NCI-H2081 (cell line): ENCODE measurements at places on chromosomes 7 and 10.
A peak's percentile ranks its signal among the peaks of the same experiment; 100 is the strongest.

- DNase-seq: no peak
Measured at GRCh38 chr10:60032723-60033122, 126.4 kb upstream of the CCDC6 start.

- no peak for DNase-seq
Measured at GRCh38 chr7:19587291-19587690, 121.5 kb downstream of the POLR1F start.

- DNase-seq: peak; percentile 80
Measured at GRCh38 chr7:113774182-113774807, 144.5 kb downstream of the PPP1R3A start.

DNA sequence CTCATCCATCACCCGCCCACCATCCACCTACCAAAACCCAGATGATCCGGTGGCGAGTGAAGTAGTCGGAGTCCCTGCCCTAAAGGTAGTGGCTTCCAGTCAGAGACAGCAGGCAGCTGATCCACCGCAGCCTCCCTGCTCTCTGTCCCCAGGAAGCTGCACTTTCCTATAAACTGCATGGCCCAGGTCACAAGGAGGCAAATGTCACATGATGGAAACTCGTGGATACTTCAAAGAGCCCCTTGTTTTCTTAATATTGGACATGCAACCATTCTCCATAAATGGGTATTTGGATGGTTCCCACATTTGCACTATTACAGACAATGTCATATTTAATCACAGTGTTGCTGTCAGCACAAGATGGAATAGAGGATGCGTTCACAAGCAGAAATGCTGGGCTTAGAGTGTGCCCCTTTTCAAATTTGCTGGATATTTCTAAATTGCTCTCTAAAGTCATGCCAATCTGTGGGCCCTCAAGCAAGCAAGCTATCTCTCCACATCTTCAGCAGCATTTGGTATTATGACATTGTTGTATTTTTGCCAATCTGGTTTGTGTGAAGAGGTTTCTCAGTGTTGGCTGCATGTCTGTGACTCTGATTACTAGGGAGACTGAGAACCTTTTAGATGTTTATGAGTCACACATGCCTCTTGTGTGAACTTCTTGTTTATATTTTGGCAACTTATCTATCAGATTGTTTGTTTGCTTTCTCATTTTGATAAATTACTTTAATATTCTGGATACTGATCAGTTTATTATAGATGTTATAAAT lies 822.0 kb downstream of the TNS3 start:
- DNase-seq: no peak

DNA sequence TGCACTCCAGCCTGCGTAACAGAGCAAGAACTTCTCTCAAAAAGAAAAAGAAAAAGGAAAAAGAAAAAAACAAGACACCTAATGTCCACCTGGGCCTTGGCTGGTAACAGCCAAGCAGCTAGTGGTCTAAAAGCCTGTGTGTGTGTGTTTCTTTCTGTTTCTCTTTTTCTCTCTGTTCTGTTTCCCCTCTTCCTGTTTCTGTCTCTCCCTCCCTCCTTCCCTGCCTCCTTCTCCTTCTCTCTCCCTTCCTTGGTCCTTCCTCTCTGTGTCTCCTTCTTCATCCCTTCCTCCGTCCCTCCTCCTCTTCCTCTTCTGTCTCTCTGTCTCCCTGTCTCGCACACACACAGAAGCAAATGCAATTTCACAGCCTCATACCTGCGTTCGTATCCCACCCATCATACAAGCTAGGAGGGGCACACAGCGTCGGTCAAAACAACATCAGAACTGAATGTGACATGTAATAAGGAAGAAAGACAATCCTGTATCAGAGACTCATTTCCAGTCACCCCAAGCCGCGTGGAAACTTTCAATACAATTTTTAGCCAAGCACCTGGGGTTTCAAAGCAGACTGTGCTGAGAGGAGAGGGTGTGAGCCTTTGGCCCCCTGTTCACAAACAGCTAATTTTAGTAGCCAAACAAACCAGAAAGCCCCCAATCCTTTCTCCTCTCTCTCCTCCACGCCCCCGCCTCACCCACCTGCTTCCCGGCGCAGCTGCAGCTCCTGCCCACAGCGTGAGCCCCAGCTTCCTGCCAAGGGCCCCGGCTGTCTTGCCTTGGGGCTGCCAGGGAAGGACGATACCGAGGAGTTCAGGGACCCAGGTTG lies 50.2 kb upstream of the GNA12 start:
- peak; percentile 24 for DNase-seq

DNA sequence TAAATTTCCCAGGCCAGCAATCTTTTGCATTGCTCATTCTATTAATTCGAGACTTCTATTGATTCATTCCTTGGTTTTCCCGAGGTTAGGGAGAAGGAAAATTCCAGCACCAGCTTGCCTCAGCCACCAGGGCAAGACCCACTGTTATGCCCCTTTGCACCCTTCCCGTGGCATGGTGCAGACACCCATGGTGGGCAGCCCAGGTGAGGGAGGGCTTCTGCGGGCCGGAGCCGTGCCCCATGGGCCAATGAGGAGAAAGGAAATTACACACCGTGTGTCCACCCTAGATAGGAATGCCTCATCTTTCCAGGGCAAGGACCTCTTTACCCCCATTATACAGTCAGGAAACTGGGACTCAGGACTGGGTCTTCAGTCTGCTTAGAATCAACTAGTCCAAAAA lies 4.5 kb upstream of the GRID1 start:
- DNase-seq: no peak

- DNase-seq: no peak
Measured at GRCh38 chr10:25747084-25747483, 186.9 kb upstream of the MYO3A start.

DNA sequence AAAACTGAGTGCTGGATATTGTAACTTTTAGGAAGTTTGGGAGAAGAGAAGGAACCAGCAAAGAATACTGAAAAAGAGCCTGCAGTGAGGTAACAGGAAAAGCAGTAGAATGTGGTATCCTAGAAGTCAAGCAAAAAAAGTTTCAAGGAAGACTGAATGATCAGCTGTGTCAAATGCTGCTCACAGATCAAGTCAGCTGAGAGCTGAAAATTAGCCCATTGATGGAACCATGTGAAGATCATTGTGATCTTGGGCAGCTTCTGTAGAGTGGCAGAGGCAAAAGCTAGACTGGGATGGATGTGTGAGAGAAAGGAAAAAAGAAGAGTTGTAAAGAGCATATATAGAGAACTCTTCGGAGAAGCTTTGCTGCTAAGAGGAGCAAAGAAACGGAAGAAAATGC lies 315.4 kb upstream of the BMPER start:
- DNase-seq: no peak

GRCh38 chr7:105046414-105046813 lies 32.4 kb downstream of the KMT2E start:
- DNase-seq: no peak

GRCh38 chr7:151016942-151017341 lies 7.4 kb downstream of the ATG9B start:
- DNase-seq: no peak

DNA sequence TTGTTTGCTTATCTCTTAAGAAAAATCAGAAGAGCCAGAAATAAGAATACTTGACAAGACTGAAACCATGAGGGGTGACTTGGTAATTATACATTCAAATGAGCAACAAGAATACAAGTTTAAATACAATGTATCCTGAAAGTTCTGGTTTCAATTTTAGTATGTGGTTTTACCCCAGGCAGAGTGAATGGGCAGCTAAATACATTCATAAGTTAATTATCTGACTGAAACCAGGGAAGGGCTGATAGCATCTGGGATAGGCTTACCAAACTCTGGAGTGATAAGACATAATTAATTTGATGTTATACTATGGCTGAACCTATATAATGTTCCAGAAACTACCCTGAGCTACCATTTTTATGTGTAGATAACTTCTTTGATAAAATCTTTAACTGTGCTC lies 252.2 kb upstream of the PLXNA4 start:
- DNase-seq: no peak

GRCh38 chr7:149320313-149321124 lies 58.5 kb downstream of the ZNF783 start:
- no peak for DNase-seq

GRCh38 chr7:69889976-69890351 lies 291.7 kb downstream of the AUTS2 start:
- DNase-seq: no peak

DNA sequence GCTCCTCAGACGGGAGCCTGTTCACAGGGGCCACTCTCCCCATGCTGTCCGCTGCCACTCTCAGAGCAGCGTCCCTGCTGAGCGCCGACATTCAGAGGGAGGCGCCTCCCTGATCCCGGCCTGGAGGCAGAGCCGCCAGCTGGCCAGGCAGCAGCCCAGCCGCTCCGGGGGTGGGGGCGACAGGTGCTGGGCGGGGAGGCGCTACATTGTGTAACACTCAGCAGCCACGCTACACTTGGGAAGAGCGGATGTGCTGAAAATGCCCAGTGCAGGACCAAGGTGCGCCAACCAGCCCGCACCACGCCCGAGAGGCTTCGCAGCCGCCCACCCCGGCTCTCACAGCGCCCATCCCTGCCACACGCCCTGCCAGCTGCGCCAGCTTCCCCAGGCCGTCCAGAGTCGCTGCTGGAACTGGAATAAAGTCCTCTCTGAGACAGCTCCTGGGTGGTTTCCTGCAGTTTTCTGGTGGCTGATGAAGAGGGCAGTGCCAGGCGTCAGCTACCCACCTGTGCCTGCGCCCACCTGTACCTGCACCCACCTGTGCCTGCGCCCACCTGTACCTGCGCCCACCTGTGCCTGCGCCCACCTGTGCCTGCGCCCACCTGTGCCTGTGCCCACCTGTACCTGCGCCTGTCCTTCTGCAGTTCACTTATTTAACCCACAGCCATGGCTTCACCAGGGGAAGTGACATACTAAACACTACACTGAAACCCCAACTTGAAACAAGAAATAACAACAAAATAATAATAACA lies 25.7 kb downstream of the STK32C start:
- DNase-seq: no peak

DNA sequence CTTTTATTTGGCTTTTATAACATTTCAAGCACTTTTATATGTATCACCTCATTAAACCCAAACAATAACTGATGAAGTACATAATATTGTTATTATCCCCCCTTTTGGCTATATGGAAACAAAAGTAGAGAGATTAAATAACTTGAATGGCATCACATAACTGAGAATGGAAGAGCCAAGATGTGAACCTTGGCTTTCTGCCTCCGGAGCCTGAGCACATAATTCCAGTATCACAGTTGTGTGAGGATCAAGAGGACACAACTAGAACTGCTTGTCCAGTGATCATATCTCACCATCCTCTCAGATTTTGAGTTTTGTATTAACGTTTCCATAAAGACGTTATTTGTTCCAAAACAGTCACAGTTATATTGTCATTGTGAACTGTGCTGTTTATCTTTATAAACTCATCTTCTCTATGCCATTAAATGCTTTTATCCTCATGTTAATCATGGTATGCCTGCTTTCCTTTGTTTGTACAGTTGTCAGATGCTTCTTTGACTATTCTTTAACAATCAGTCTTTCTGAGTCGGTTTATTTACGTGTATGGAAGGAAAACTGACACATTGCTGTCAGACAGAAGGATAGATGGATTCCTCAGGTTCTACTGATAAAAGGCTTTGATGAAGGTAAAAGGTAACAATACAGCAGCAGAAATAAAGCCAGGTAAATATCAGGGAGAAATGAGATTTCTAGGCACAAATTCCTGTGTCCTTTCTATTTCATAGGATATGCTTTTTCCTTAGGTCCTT lies 92.0 kb upstream of the FAM13C start:
- DNase-seq: no peak

DNA sequence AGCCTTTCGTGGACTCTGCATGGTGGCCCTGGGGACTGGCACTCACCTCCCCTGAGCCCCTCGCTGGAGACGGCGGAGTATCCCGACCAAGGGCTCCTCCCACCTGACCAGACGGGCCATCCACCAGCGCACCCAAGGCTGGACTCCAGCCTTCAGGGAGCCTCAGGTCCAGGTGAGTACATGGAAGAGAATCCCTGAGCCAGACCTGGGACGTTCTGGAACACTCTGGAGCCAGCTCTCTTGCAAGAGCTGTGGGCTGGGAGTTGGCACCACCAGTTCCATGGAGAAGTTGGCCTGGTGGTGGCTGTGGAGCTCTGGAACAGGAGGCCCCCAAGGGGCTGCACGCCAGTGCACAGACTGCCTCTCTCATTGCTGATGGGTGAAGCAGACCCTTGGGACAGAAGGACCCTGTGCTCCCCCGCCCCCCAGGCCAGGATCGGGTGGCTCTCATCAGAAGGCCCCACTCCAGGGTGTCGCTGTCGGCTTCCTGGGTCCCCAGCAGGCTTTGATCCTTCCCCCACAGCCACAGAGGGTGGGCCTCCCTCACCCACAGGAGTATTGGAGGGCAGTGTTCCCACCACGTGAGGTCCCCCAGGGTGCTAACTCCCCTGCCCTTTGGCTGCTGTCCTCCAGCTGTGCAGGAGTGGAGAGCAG lies 189.9 kb downstream of the EBF3 start:
- no peak for DNase-seq

GRCh38 chr10:24214762-24215161 lies 5.8 kb downstream of the KIAA1217 start:
- no peak for DNase-seq

- no peak for DNase-seq
Measured at GRCh38 chr10:15427843-15428414, 56.8 kb upstream of the FAM171A1 start.

- DNase-seq: no peak
Measured at GRCh38 chr7:75533926-75534325, 41.8 kb downstream of the SPDYE5 start.

GRCh38 chr7:94003446-94004023 lies 620 bp downstream of the BET1 start:
- no peak for DNase-seq

GRCh38 chr10:126392469-126392868 lies 4.2 kb upstream of the ADAM12 start:
- no peak for DNase-seq

- no peak for DNase-seq
Measured at GRCh38 chr10:71528371-71529206, 131.9 kb downstream of the CDH23 start.

GRCh38 chr10:31460242-31460641 lies 141.2 kb downstream of the ZEB1 start:
- no peak for DNase-seq

GRCh38 chr10:88526501-88527105 lies 56.5 kb downstream of the RNLS start:
- no peak for DNase-seq

GRCh38 chr10:52313933-52314821 lies at the start of gene DKK1:
TSS of gene DKK1 (plus strand) at chr10:52314281. CDS start at chr10:52314435, 154 bp downstream.
- DNase-seq: no peak

GRCh38 chr10:28492116-28492920 lies 40.6 kb upstream of the WAC start:
- no peak for DNase-seq

- no peak for DNase-seq
Measured at GRCh38 chr7:20778063-20778721, 8.5 kb downstream of the SP8 start.

DNA sequence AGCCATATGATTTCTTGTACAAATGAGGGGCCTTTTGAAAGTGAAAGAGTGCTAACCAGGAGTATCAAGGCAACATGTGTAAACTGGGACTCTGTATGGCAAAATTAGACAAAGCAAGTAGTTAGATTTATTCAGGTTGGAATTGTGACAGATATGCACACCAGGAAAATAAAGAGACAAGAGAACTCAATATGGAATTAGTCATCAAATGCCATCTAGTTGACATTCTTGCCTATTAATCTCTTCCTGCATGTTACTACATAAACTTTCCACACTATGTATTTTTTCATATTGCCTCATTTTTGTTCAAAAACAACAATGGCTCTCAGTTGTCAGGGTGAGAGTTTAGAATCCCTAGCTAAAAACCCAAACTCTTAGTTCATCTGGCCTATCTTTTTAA lies 799.0 kb downstream of the NRG3 start:
- no peak for DNase-seq

- DNase-seq: no peak
Measured at GRCh38 chr10:56823849-56824248, 462.8 kb upstream of the ZWINT start.

- no peak for DNase-seq
Measured at GRCh38 chr7:116576350-116577319, 51.8 kb downstream of the CAV1 start.
